Smooth muscle cell of the pulmonary artery (primary cell): ENCODE measurements at places on chromosomes 6 and 20. TPM values are rescaled to one million over a fixed set of nuclear protein-coding genes. Genes with fewer than 3 reads are reported as not detected.

Gene TRPC4AP
- 89.4 and 108 TPM in 2 replicates for total RNA-seq

Gene CDC25B
- 32.2 and 33.4 TPM in 2 replicates for total RNA-seq

Gene OLIG3
- total RNA-seq = not detected in 2 replicates

Gene NRSN1
- not detected in 2 replicates for total RNA-seq

Gene C20orf141
- total RNA-seq = not detected in 2 replicates

Gene OR12D2
- total RNA-seq = not detected in 2 replicates

Gene RAB32
- 70.8 and 89.8 TPM in 2 replicates for total RNA-seq

Gene PPDPF
- 111 and 139 TPM in 2 replicates for total RNA-seq

Gene DOP1A
- total RNA-seq = 31.1 and 39.2 TPM in 2 replicates

Gene CDSN
- total RNA-seq = not detected in 2 replicates

Gene LIN28B
- not detected in 2 replicates for total RNA-seq

Gene C6orf15
- total RNA-seq = not detected in 2 replicates

Gene CLVS2
- not detected in 2 replicates for total RNA-seq

Gene HS3ST5
- not detected in 2 replicates for total RNA-seq

Gene RGS19
- total RNA-seq = 7.7 and 14.5 TPM in 2 replicates

Gene HTR1B
- total RNA-seq = 0.17 and 0.72 TPM in 2 replicates

Gene IL17A
- not detected in 2 replicates for total RNA-seq

Gene MAP3K5
- 21.6 and 30.8 TPM in 2 replicates for total RNA-seq

Gene DZANK1
- 1.1 and 1.7 TPM in 2 replicates for total RNA-seq

Gene SOBP
- total RNA-seq = 2.3 and 14.6 TPM in 2 replicates

Gene ZNF311
- total RNA-seq = 0.99 and 1.3 TPM in 2 replicates

Gene PROKR2
- total RNA-seq = not detected in 2 replicates

Gene TRIM10
- not detected in 2 replicates for total RNA-seq

Gene SEMG1
- not detected in 2 replicates for total RNA-seq

Gene FNDC1
- total RNA-seq = 0.46 and 1.1 TPM in 2 replicates

Gene LAMA2
- total RNA-seq = 75.8 and 85.8 TPM in 2 replicates

Gene PRPH2
- 0.50 and 0.91 TPM in 2 replicates for total RNA-seq

Gene ERVFRD-1
- not detected in 2 replicates for total RNA-seq

Gene BPI
- total RNA-seq = 0.13 and 0.30 TPM in 2 replicates

Gene BACH2
- 0.07 and 0.17 TPM in 2 replicates for total RNA-seq

Gene PRND
- total RNA-seq = not detected in 2 replicates

Gene RFX6
- not detected in 2 replicates for total RNA-seq

Gene HCRTR2
- total RNA-seq = not detected in 2 replicates

Gene NOX3
- not detected in 2 replicates for total RNA-seq

Gene EDN3
- total RNA-seq = not detected in 2 replicates

Gene ZNF391
- 1.2 and 1.6 TPM in 2 replicates for total RNA-seq

Gene HTR1E
- 0.03 TPM in 1 of 2 replicates, not detected in the other for total RNA-seq

Gene TCF21
- 0.50 and 3.5 TPM in 2 replicates for total RNA-seq

Gene ATP9A
- 44.8 and 55.8 TPM in 2 replicates for total RNA-seq

Gene TGM3
- total RNA-seq = not detected in 2 replicates

Gene SRMS
- not detected in 2 replicates for total RNA-seq
